Activated gamma-delta T cell treated with anti-CD3 and anti-CD28 coated beads, Interleukin-2, amount 50 U/mL, for 16 hours (primary cell): ENCODE measurements at places on chromosomes 13 and 19.

GRCh38 chr19:18941628-18942354 is 774 bp upstream of the HOMER3 start:
- no peak for DNase-seq

- no peak for DNase-seq
Observed at GRCh38 chr19:48630296-48631063, 6.7 kb downstream of the DBP start.

- DNase-seq, result no peak
Observed at GRCh38 chr19:44072543-44073401, 813 bp downstream of the ZNF284 start.

DNA sequence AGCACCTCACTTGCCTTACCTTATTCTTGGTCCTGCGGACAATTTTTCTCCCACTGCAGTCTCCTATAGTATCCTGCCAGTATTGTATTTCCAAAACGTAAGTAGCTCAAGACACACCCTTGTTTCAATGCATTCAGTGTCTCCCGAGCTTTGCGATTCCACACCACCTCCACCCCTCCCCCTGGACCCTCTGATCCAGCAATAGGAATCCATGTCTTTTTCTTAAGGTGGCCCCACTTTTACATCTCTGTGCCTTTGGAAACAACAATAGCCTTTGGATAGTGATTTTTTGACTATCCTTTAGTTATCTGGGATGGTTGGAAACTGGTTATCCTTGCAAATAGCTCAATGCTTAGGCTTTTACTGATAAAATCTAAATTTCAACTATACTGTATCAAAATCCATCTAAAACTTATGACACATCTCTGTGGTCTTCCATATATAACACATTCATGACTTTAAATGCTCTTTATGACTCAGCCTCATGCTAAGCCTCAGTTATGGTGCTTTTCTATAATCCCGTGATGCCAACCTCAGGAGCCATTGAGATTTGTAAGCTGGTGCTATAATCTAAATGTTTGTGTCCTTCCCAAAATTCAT is 27.1 kb downstream of the FAM216B start:
- DNase-seq, result no peak

GRCh38 chr19:5988517-5989387 is 10.8 kb upstream of the RANBP3 start:
- no peak for DNase-seq

DNA sequence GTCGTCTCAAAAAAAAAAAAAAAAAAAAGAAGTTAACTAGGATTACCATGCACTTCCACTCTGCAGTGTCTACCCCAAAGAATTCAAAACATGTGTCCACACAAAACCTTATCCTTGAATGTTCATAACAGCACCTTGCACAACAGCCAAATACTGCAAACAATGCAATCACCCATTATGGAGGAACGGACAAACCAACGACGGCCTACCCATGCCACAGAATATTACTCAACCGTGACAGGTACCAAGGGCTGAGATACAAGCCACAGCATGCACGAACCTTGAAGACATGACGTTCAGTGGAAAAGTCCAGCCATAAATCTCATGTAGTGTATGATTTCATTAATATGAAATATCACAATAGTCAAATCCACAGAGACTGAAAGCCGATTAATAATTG is 3.0 kb upstream of the SHISA7 start:
- DNase-seq, result no peak

- DNase-seq, result no peak
Observed at GRCh38 chr19:295687-296370, 4.6 kb upstream of the PLPP2 start.

- no peak for DNase-seq
Observed at GRCh38 chr13:33119022-33119781, 103.0 kb downstream of the KL start.

DNA sequence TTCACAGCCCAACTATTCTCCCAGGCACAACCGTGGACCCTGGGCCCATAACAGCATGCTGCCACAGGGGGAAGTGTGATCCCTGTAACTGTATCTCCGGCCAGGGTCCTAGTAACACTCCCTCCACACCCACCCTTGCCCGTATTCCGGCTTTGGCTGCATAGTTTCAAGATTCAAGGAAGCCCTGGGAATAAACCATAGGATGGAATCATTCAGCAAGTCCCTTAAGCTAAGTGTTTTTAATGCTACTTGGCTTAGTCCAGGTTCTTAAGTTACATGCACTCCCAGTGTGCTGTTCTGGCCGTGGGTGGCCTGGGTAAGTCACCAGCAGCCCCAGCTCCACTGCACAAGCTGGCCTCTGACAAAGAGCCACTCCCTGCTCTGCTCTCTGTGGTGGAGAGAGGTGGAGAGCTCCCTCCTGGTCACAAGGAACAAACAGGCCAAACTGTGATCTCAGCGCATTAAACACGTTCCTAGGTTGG is 532.4 kb upstream of the SGCG start:
- no peak for DNase-seq

DNA sequence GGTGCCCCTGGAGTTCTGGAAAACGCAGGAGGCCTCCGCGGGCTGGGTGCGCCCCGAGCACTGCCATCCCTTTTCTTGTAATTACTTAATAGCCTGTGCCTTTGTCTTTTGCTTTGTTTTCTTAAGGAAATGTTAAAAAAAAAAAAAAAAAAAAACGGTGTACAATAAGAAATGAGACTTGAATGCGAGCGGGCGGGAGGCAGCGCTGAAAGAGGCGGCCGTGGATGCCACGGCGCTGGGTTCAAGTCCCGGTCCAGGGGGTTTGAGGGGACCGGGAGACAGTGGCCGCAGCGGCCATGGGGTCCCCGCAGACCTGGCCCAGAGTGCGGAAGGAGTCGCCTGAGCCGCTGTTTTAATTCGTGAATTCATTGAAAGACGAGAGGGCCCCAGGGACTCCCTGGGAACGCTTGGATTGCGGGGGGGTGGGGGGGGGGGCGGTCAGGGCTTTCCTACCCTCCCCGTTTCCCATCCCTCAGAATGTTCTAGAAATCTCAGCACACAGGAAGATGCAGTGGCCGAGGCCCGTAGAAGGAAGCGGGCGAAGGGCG is 349.2 kb upstream of the ARGLU1 start:
- no peak for DNase-seq

DNA sequence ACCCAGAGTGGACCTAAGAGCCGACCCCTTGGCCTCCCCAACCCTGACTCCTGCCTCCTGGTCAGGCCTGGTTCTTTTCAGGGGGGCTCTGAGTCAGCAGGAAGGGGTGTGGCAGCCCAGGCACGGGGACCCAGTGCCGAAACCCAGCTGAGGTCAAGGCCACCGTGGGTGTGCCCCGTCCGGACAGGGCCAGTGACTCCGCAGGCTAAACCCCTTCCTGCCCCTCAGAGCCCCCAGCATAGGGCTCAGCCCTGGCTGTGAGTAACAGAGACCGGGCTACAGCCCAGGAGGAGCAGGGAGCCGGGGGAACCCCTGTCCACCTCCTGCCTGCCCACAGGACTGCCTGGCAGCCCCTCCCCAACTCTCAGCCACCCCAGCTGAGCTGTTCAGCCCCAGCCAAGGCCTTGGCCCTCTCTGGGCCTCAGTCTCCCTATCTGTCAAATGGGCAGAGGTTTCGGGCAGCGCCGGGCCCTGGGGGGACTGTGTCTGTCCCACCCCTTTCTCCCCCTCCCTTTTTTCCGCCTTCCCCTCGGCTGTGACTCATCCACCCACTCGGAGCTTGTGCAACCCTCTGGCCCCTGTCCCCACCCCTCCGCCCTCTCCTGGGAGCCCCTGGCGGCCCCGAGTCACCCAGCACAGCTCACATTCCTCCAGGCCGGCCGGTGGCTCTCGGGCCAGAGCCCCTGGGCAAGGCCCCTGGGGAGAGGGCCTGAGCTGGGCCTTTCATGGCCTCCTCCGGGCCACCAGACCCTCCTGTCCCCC is 8.6 kb downstream of the ZBTB7A start:
- DNase-seq, result peak; percentile 69

GRCh38 chr13:99659226-99659625 is 158.0 kb downstream of the TM9SF2 start:
- DNase-seq, result no peak

GRCh38 chr19:44891016-44891882 is at the start of gene TOMM40:
Gene TOMM40 (plus strand): TSS chr19:44891254. CDS start chr19:44891416, 162 bp downstream.
- DNase-seq, result peak; percentile 100

GRCh38 chr19:54155694-54156093 is 3.8 kb downstream of the LENG1 start:
- DNase-seq, result no peak

- no peak for DNase-seq
Observed at GRCh38 chr13:22757530-22758120, 423.2 kb upstream of the SGCG start.

GRCh38 chr13:109119896-109120295 is 490.5 kb downstream of the MYO16 start:
- no peak for DNase-seq

DNA sequence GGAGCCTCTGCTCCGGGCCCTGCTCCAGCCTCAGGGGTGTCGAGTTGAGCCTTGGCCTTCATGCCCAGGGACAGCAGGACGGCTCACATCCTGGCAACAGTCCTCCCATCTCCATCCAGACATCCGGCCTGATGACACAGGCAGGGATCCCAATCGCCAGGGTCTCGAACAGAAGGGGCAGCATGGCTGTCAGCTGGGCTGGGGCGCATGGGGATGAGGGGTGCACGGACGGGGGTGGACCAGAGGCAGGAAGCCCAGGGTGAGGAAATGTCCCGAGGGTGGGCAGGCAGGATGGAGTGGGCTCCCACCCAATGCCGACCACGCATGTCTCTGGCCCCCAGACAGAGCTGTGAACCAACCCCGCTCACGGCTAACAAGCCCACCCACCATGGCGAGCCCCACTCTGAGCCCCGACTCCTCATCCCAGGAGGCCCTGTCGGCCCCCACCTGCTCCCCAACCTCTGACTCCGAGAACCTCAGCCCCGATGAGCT is 16.2 kb downstream of the EVI5L start:
- DNase-seq, result no peak

DNA sequence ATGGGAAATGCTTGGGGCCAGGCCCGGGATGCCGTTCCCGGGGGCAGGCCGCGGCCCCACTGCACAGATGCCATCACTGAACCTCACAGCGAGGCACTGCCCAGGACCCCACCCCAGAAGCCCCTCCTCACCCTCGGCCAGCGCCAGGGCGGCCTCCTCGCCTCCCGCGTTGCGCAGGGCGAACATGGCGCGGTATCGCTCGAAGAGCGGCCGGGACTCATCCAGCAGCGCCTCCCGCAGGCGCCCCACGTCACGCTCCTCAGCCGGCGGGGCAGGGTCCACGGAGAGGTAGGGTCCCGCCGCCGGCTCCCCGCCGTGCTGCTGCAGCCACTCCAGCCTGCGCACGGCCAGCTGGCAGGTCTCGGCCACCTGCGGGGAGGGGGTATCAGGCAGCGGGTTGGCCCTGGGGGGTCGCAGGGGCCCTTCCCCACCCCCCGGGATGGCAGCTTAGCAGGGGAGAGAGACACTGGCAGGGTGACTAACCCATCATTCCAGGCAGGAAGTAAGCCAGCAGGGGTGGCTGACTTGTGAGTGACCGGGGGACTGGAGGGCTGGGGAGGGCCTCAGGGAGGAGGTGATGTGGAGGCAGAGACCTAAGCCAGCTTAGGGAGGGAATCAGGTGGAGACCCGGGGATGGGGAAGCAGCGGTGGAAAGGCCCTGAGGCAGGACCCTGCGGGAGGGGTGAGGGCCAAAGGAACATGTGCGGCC is 8.2 kb downstream of the DOHH start:
- DNase-seq, result no peak

- no peak for DNase-seq
Observed at GRCh38 chr13:21071015-21071414, 9.6 kb upstream of the LATS2 start.

- no peak for DNase-seq
Observed at GRCh38 chr13:95181586-95181985, 119.7 kb downstream of the ABCC4 start.

DNA sequence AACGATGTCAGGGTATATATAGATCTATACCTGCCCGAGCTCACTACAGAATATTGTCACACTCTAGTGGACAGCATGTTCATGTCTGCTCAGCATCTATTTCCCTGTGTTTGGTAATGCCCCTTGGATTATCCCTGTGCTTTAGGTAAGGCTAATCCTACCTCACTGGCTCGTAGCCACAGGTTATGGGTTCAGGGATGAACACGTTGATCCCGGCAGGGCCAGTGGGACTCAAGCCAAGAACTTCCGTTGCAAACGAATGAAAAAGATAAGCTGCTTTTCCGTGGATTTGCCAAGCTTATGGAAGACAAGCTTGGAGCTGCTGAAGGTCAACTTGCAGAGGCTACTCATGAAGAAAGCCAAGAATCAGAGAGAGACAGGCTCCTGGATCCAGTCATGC is 400.0 kb upstream of the TSHZ3 start:
- no peak for DNase-seq

GRCh38 chr19:10353793-10354391 is 14.5 kb upstream of the ICAM3 start:
- DNase-seq, result peak; percentile 20

DNA sequence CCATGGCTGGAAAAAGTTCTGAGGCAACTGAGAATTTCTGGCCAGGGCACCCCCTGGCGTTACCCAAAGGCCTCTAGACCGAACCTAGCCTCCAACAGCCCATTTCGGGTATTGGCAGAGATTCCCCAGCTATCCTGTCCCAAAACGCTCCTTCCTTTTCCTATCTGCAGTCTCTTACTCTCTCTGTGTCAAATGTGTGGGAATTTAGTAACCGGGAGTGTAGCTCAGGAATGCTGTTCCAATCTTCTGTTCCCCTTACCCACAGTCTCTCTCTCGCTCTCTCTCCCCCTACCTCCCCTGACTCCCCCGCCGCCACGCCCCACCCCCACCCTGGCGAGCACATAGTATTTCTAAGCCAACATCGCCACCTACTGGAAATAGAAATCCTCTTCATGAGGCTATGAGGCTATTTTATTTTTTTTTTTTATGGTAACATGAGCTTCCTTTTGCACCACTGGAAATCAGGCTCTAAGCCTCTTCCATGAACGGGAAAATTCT is 27.0 kb downstream of the OXGR1 start:
- no peak for DNase-seq

DNA sequence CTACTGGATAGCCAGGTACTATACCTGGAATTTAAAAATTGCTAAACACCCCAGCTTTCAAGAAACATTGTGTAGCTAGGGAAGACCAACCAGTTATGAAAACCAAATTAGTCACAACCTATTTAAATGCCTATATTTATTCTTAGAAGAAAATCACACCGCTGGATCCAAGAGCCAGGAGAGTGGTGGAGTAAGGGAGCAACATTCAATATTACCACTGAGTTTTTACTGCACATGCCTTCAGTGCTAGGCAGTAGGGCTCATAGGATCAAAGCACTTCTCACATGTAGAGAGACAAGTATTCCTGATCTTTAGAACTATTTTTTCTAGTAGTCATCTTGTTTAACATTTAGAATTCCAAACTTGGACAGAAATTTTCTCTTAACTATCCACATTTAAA is 11.2 kb downstream of the ITM2B start:
- no peak for DNase-seq

DNA sequence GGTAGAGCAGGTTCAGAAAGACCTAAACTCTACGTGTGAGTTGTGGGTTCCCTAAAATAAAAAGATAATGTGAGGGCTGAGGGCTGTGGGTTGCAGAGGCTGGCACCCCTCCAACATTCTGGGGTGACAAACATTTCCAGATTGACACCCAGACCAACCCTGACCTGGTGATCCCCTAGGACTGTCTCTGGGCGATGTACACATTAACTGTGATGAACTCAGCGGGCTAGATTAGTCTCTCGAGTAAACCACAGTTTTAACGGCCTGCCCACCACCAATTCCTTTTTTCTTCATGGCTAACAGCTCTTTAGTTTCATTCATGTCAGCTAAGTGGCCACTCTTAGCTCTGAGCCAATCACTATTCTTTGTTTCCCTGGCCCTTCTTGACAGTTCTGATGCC is 24.8 kb downstream of the SIAH3 start:
- DNase-seq, result no peak
